ENCODE measurements at places on chromosomes 16 and 17.

- DNase-seq, result no peak
Measured at GRCh38 chr16:4618645-4619418, 4.1 kb upstream of the UBALD1 start.

DNA sequence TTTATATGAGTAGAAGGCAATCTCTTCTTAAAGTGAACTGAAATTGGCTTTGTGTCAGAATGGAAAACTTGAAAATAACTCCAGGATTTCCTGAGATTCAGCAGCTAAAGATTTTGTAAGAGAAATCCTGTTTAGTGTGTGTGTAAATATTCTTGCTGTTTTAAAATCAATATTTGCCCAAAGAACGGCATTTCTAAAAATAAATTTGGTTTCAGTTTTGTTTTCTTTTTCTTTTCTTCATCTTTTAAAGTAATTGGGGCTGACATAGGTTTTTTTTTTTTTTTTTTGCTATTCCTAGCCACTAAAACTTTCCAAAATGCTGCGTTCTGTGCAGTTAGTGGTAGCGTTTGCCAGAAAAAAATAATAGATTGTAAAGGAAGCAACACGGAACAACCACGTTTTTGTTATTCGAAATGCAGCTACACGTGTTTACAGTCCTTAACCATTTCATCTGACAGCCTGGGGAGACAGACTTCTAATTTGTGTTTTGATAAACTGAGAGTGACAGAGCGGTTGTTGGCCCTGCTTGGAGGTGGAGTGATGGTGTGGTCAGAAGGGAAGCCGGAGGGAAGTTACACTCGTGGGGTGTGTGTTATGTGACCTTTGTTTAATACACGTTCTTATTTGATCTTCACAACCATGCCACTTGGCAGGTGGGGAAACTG is 21.6 kb upstream of the SMPD3 start:
- peak; percentile 37 for DNase-seq

DNA sequence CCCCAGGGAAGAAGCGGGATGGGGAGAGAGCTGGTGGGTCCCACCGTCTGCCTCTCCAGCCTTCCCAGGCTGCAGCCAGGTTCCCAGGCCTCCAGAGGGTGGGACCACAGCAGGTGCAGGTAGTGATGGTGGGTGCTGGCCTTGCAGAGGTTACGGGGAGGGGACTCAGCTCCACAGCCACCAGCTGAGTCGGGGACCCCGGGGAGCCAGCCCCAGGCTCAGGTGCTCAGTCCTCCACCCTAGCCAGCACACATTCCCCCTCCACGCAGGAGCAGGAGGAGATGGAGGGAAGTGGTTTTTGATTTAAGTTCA is 5.0 kb downstream of the TP53I13 start:
- no peak for DNase-seq

- DNase-seq, result no peak
Measured at GRCh38 chr16:20681821-20682760, 15.4 kb downstream of the ACSM1 start.

GRCh38 chr17:70123193-70123592 is 46.1 kb upstream of the KCNJ2 start:
- no peak for DNase-seq

- no peak for DNase-seq
Measured at GRCh38 chr16:78415013-78415412, 315.6 kb downstream of the WWOX start.

GRCh38 chr17:66677201-66677981 is 157.5 kb upstream of the CACNG5 start:
- DNase-seq, result no peak

All from CD4-positive, alpha-beta T cell (primary cell).